ENCODE measurements at places on chromosomes 12 and 14. TPM values are rescaled to one million over a fixed set of nuclear protein-coding genes. Genes with fewer than 3 reads are reported as not detected.

GRCh38 chr12:124433147-124433874, 134.1 kb downstream of the NCOR2 start:
- DNase-seq = no peak

IFNG-AS1 gene
- 7.6 TPM for total RNA-seq

DNA sequence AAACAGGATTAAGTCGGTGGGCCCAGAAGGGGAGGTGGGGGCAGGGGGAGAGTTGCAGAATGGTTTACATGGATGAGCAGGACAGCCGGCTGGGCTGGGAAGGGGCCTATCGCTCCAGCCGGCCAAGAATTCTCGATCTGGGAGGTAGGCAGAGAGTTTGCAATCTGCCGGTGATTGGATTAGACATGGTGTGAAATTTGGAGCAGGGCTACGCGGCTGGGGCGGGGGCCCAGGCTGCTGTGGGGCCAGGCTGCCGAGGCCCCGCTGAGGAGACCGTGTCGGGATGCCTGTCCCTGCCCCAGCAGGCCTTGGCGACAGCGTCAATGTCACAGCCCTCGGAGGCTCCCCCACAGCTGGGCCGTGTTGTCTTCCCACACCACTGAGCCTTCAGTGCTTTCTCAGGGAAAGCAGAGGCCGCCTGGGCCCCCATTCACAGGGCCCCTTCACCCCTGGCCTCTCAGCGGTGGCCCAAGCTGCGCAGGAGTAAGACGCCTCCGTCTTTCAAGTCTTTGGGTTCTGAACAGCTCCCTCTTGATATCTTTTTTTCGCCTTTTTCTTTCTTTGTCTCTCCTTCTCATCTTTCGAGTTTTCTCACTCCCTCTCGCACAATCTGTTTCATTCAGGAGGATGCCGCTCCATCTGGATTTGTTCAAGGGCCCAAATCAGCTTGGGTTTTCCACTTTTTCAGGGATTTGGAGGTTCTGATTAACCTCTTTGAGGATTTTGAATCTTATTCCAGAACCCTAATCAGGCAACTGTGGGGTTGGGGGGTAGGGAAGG, 117.5 kb upstream of the PARP11 start:
- no peak for DNase-seq

VASH1 gene
- total RNA-seq = 18.9 TPM

DNA sequence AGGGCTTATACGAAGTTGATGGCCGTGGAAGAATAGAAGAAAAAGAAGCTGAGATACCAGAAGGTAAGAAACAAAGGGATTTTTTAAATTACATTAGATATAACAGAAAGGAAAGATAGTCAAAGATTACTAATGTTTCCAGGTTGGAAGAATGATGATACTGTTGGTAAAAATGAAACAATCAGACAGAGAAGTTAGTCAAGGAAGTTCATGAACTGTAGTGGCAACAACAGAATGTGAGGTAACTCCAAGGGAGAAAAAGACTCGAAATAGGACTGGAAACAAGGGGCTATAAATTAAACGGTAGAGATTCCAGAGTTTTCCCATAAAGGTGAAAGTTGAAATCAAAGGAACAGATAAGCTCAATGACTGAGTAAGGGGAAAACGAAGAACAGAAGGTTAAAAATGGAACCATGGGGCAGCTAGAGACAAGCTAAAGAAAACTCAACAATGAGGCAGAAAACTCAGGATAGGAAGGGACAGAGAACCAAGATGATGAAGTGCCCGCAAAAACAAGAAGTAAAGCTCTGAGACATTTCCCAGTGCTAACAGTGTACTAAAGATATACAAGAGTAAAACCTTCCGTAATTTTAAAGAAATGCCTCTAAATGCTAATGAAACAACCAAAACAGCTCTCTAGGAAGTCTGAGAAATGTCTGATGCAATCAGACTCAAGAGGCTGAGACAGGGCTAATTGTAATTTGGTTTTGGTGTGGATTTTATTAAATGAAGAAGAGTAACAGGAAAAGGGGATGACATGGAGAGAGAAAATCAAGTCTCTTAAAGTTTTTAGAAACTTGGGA, 70.0 kb downstream of the PPP2R5E start:
- DNase-seq = no peak

KRT79 gene
- 0.37 TPM for total RNA-seq

CEBPE gene
- 0.77 TPM for total RNA-seq

Data from spleen (tissue), 13 donors.